ENCODE measurements at places on chromosomes 1 and 21.
A peak's percentile ranks its signal among the peaks of the same experiment; 100 is the strongest.

GRCh38 chr1:109817881-109818270, 54.2 kb upstream of the EPS8L3 start:
- no peak for DNase-seq

DNA sequence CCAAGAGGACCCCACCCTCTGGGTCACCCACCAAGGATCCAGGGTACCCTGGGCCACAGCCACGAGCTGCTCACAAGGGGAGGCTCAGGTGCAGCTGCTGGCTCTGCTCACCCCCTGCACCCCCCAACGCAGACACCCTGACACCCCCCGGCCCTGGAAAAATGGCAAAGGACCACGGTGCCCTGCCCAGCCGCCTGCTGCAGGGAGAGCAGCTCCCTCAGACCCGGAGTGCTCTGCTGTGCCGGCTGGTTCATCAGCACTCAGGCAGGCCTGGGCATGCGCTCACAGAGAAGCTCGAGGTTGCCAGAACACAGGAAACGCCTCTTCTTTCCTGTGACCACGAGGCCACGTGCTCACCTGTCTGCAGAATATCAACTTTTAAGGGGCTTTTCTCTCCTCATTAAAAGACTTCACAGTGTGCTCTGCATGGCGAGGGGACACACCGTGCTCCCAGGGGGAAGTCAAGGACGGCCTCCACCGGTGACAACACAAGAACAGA, 4.3 kb upstream of the C1QTNF12 start:
- peak; percentile 66 for DNase-seq

DNA sequence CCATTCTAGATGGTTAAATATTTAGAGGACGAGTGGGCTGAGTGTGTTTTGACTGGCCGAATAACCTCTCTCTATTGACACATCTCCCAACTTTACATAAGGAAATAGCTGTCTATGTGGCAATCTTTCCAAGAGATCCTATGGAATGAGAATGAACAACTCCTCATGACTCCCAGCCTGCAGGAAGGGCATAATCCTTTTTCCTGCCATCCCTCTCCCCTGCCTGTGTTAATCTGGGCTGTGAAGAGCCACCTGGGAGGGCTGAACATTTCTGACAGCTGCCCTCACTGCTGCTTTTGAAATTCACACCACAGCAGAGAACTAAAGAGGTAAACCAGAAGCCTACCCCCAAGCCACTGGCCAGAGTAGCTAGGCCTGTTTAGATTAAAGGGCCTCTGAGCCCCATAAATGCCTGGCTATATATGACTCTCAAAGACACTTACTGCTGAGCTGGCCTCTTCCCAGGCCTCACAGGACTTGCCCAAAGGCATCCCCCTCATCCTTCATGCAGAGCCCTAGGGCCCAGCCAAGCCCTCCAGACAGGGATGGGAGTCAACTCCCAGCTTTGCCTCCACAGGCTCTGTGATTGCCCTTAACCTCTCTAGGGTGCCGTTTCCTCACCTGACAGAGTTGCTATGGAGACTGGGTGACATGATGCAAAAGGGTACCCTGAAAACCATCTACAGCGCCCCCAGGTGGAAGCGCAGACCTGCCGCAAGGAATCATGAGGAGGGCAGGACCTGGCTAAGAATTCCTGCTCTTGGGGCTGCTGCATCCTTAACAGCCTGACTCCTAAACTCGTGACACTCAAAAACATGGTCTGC, 42.0 kb upstream of the LDLRAP1 start:
- DNase-seq, result no peak

GRCh38 chr1:166470014-166470413, 303.2 kb upstream of the FAM78B start:
- DNase-seq, result no peak

GRCh38 chr1:53986458-53986857, 31.5 kb downstream of the LDLRAD1 start:
- DNase-seq, result no peak

DNA sequence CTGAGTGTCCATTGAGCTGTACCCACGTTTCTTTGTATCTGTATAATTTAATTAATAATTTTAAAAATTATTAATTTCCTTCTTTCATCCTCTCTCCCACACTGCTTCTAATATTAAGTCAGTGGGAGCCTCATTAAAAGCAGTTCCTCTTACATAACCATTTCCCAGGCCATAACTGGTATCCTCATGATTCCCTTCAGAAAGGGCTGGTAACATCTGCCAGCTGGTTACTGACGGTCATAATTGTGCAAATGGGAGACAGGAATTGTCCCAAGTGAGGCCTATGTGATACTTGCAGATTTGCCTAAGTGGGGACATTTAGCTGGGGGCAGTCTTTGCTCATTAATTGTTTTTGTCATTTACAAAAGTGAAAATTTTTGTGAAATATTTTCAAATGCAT, 69.0 kb upstream of the SPAG17 start:
- no peak for DNase-seq

DNA sequence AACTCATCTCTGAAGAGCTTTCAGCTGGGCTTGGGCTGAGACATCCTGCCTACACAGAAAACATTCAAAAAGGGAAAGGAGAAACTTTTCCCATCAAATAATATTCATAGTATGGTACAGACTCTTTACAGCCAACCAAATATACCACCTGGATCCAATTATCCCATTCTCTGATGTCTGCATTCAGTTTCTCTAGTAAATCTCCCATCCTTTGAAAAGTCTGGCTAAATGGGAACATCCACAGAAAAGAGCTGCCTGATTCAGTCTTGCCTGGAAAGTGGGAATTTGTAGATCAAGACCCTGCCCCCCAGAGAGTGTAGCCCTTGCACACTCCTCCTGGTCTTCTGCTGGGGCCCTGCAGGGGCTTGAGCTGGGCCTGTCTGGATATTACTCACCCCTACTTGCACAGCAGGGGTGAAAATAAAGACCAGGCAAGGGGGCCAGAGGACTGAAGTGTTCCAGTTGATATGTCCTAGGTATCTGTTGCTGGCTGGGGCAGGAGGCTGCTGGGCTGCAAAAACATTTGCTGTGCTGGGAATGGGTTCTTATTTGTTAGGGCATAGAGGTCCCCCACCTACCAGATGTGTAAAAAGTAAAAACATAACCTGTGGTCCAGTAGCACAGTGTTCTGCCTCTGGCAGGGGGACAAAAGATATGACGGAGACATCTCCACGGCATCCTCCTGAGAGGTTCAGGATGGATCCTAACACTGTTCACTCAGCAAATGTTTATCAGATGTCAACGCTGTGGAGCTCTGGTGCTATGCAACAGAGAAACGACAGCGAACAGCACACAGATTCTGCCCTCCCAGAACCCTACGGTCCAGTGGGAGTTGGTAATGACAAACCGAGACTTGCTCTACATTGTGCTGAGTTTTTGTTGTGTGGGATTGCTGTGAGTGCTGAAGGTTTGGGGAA, 140.3 kb downstream of the PLXNA2 start:
- DNase-seq, result no peak

GRCh38 chr1:53554592-53555305, 95.5 kb downstream of the DMRTB1 start:
- no peak for DNase-seq

GRCh38 chr1:235892734-235893413, 26.2 kb upstream of the LYST start:
- DNase-seq, result no peak

DNA sequence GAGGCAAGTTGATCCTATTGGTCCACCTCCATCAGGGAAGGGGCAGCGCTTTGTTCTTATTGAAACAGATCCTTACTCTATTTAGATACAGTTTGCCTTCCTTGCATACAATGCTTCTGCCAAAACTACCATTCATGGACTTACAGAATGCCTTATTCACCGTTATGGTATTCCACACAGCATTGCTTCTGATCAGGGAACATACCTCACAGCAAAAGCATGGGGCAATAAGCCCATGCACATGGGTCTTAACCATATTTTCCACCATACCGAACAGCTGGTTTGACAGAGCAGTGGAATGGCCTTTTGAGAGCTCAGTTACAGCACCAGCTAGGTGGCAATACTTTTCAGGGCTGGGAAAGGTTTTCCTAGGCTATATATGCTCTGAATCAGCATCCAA, 544.8 kb upstream of the ADGRL4 start:
- DNase-seq, result no peak

- DNase-seq, result no peak
These were observed 10.5 kb downstream of the OTUD3 start for GRCh38 chr1:19892628-19893168.

DNA sequence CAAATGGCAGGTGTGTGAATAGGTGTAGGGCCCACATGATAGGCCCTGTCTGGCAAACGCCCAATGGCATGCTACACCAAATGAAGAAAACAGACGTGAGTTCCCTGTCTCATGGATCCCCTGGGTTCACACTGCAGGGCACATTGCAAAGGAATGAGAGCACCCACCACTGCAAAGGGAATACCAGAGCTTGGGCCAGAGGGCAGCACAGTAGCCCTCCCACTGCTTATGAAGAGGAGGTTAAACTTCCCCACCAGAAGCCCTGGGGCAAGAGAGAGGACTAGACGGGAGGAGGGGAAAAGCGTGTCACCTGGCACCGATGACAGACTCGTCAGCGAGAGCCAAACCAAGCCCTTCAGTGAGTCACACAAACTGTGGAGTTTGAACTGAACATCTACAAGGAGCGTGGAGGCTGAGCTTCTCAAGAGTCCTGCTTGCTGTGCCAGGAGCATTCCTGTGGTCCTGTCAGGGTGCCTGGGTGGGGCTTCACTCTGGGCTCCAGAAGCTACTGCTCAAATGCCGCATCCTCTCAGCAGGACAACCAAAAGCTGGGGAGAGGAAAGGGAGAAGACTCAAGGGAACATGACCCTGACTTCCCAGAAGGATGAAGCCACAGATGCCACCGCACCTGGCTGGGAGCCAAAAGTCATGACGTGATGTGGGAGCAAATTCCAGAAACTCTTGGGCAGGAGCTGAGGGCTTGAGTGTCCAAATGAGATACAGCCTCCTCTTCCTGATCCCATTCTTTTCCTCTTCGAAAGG, 61.1 kb downstream of the TOMM20 start:
- no peak for DNase-seq

Measured in stimulated activated CD8-positive, alpha-beta memory T cell treated with anti-CD3 and anti-CD28 coated beads, Interleukin-15, amount 100 ng/mL, for 48 hours (primary cell).